Activated CD4-positive, alpha-beta T cell treated with anti-CD3 and anti-CD28 coated beads for 48 hours (primary cell): ENCODE measurements at places on chromosomes 7 and 10.
A peak's percentile ranks its signal among the peaks of the same experiment; 100 is the strongest.

DNA sequence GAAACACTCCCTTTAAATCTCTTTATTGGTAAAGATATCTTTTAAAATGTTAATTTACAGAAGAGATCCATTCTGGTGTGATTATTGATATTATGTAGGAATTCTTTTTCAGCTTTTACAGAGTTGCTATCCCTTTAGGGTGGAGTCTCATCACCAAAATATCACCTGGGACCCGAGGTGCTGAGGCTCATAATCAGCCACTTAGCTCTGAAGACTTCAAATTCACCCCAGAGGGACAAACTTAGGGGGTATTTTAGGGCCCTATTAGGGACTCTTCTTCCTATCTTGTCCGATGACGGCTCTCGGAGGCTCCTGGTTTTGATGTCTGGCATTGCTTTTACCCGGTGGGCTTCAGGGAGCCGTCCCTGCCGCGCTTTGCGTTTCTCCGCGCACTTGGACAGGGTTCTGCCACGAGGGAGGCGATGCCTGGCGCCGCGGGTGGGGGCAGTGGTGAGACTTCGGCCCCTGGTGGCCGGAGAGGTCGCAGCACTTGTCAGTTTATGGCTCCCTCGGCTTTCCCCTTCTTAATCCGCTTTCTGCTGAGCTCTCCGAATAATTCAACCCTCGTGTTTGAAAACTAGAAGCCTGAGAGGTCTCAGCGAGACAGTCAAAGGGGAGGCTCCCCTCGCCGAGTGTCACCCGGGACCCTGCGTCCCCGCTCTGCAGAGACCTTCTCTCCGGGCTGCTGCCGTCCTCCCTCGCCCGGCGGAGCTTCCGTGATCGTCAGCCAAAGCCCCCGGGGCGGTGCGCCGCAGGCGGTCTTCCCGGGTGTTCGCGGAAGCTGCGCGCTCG lies 27.8 kb downstream of the RBM20 start:
- peak; percentile 86 for DNase-seq

- DNase-seq: no peak
Observed at GRCh38 chr10:26046073-26046700, 112.2 kb downstream of the MYO3A start.

GRCh38 chr7:66140924-66141323 lies 26.3 kb downstream of the CRCP start:
- DNase-seq: no peak

GRCh38 chr10:130230036-130230435 lies 93.8 kb downstream of the GLRX3 start:
- no peak for DNase-seq

GRCh38 chr10:120833222-120833928 lies 17.8 kb upstream of the WDR11 start:
- DNase-seq: no peak

DNA sequence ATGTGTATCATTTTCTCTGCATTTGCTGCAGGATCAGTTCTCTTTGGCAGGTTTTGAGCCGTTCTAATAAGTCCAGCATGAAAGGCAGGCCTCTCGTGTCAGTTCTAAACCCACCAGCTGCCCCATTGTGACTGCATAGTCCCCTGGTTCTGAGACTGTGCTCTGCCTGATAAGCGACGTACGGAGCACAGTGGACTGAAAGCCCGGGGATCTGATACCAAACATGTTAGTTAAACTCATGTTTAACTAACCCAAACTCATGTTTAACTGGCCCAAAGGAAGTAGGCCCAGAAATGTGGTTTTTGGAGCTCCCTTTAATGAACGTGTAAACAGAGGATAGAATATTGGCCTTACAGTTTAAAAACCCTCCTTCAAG lies 98.0 kb upstream of the PDCD4 start:
- no peak for DNase-seq

DNA sequence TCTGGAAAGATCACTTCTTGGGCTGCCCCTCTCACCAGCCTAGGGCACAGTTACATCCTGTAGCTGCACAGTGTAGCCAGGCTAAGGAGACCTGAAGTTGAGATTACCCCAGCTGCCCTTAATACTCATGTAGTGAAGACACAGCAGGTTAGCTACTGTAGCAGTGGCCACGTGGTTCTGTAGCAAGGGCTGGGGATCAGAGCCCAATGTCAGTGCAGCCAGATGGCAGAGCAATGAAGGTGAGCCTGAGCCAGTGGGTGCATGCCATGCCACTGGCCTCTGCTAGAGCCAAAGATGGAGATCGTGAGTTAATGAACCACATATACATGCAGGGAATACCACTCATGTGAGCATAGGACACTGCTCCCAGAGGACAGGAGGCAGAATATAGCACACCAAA lies 15.5 kb downstream of the AMPH start:
- DNase-seq: no peak

- no peak for DNase-seq
Observed at GRCh38 chr10:63886281-63887022, 365.3 kb downstream of the REEP3 start.

DNA sequence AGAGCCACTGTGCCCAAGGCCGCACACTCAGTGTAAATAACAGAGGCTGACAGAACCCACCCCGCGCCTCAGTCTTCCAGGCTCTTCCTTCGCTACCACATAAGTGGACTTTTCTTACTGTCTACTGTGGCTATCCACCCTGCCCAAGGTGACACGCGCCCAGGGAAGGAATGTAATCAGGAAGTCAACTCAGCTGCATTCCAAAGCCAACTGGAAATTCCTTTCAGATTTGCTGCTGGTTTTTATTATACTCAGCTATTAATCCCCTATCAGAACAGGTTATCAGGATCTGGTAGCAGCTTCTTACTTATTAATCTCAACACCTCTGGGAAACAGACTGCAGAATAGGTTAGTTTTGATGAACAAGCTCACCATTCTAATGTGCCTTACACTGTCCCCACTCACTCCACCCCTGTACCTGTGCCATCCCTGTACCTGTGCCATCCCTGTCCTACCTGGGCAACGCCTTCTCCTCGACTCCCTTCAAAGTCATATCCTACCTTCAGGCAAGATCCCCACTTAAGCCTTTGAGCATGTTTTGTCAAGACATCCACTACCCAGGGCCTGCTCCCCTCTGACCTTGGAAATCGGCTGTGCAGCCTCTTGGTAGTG lies 90.7 kb downstream of the NHLRC2 start:
- DNase-seq: no peak

DNA sequence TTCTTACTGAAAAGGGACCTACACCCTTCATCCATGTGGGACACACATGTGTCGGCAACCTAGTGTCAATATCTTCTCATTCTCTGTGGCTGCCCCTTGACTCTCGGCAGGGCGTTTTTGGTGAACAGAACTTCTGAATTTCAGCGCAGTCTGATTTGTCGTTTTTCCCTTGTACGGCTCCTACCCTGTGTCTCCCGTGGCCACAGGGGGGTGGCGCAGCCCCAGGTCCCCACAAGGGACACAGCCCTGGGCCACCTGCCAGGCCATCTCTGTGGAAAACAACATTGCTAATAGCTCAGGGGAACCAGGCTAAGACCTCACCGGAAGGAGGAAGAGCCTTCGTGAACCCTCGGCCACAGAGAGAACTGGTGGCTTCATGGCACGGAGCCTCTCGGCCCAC lies 53.1 kb upstream of the NKX6-2 start:
- no peak for DNase-seq

GRCh38 chr10:80509403-80510161 lies 28.1 kb upstream of the SH2D4B start:
- no peak for DNase-seq

- no peak for DNase-seq
Observed at GRCh38 chr10:14820775-14821154, 17.1 kb downstream of the CDNF start.

DNA sequence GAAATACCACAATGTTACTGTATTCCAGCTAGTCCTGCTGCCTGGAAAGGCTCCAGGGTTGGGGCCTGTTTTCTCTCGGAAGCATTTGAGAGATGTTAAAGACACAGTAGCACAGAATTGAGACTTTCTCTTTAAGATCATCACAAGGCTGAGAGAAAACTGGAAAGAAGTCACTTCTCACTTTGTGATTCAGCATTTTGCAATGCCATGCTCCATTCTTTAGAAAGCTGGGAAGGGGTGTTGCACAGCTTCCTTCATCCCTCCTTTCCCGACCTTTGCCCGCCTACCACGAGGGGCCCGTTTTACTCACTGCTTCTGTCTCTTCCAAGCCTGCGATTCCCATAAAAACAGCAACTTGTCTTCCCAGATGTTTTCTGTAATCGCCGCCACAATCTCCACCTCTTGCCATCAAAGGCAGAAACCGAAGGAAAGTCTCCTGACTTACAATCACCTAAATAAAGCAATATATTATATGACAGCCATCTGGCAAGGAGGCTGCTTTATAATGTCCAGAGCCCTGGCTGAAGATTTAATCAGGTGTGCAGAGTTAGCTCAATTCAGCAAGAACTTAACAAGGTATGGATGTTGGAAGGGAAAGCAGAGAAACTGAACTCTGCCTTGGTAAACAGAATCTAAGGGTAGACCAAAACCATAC lies 18.9 kb downstream of the NOD1 start:
- no peak for DNase-seq

DNA sequence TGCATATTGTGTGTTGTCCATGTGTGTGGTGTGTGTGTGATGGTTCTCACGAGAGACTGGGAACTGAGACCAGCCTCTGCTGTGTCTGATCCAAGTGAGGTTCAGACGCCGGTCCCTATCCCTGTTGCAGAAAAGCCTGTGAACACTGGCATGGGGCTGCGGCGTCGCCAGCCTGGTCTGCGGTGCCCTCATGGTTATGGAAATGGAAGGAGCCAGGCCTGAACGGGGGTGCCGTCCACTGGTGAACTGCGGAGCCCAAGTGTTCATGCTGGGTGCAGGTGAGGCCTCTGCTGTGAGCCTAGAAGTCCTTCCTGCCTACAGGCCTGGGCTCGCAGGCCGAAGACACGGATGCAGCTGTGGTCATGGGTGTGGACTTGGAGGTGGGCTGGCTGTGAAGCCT lies 18.7 kb upstream of the NCAPG2 start:
- DNase-seq: no peak
